ENCODE measurements at places on chromosomes 12 and 14.

DNA sequence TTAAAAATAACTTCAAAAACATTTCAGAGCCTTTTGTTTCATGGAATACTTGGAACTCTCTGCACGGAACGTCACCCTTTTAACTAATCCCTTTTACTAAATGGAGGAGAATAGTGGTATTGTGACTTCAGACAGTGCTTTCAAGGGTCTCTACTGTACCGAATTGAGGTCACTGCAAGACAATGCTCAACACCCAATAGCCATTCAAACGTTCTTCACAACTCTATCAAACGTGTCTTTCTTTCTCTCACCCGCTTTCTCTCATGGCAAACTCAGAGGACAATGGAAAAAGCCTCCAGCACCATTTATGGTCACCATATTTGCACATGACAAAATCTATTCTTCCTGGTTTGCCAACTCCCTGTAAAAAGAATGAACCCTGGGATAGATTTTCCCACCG is 132.1 kb upstream of the SOX5 start:
- DNase-seq = no peak

GRCh38 chr14:60514741-60515491 is 6.0 kb downstream of the SIX6 start:
- DNase-seq = no peak

DNA sequence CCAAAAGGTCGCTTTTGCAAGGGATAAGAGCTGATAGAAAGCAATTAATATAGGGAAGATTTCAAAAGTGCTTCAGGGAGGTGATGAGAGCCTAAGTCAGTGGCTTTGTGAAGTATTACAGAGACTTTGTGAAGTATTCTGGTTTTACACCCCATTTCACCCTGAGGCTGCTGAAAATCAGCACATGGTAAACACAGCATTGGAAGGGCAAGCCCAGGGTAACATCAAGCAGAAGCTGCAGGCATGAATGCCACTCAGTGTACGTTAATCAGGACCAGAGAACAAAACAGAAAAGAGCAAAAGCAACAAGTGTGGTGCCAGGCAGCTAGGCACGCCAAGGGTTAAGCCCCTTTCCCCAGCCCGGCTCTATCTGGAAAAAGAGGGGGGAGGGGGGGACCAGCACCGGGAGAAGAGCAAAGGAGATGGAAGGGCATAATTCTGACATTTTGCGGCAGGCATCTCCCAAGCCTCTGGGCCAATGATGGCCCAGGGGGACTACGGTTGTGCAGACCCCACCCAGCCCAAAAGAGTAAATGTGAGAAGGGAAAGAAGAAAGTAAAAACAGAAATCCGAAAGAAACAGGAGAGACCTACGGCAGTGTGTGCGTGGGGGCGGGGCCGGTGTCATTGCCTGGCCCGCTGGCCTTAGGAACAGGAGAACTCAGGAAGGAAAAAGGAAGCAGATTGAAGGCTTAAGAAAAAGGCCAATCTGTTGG is 58.9 kb downstream of the DHRS2 start:
- DNase-seq = no peak

DNA sequence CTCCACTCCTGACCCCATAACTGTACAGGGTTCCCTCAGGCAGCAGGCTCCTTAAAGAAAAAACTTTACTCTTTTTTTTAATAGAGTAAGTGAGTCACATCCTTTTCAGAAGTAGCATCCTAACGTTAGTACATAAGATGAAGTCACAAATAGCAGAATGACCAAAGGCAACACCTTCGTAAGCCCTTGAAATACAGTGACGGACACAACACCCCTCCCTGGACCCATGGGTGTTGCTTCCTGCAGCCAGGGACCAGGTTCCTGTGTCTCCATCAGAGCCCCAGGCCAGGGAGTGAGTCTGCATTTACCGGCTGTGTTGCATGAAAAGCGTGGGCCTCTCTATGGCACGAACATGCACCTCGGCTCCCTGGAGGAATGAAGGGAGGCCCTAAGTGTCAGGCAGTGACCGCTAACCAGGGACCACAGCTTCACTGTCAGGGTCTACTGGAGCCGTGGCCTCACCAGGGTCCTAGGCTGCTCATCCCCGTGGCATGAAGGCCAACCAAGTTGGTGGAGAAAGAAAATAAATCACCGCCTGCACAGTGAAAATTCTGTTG is 340.0 kb upstream of the SFSWAP start:
- peak; percentile 66 for DNase-seq

- DNase-seq = no peak
Measured at GRCh38 chr12:69059465-69060457, 126.8 kb upstream of the CPM start.

- no peak for DNase-seq
Measured at GRCh38 chr14:30156571-30156970, 228.9 kb upstream of the PRKD1 start.

GRCh38 chr12:19908830-19909229 is 459.5 kb upstream of the PDE3A start:
- DNase-seq = no peak

GRCh38 chr14:50173891-50174290 is 57.5 kb downstream of the SOS2 start:
- no peak for DNase-seq

DNA sequence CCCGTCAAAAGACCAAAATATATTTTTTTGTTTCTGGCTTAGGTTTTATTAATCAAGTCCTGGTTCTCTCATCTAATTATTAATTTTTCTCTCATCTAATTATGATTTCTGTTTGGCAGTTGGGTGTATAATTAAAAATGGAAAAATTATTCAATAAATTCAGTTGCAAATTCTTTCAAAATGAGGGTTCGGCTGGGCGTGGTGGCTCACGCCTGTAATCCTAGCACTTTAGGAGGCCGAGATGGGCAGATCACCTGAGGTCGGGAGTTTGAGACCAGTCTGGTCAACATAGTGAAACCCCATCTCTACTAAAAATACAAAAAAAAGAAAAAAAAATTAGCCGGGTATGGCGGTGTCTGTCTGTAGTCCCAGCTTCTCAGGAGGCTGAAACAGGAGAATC is 3.9 kb upstream of the GTSF1 start:
- DNase-seq = no peak

- DNase-seq = no peak
Measured at GRCh38 chr12:85639834-85640233, 196.4 kb downstream of the RASSF9 start.

GRCh38 chr12:93102744-93103143 is 173.6 kb upstream of the EEA1 start:
- DNase-seq = no peak

DNA sequence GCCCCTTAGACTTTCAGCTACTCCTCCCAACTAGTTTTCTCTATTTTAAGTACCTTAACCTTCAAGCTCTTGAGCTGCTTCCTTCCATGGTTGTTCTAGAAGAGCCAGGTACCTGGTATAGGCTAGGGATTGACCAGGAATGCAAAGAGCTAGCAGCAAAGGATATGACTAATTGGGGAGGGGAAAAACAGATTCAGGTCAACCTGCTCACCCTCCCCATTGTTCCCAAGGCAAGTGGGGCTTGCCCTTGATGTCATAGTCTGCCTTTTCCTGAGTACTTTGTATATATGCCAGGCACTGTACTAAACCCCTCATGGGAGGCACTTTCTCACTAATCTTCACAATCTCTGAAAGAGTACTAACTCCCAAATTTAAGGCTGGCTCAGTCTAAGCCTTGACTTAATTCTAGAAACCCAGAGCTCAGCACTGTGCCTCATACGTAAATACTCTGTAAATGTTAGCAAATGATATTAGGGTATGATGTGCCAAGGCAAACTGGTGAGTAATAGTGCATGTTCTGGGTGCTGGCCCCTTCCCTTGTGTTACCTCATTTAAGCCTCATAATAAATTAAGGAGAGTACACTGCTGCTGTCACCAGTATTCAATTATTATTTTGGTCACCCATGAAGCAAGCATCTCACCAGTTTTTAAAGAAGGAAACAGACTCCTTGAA is 42.2 kb downstream of the SUDS3 start:
- no peak for DNase-seq

DNA sequence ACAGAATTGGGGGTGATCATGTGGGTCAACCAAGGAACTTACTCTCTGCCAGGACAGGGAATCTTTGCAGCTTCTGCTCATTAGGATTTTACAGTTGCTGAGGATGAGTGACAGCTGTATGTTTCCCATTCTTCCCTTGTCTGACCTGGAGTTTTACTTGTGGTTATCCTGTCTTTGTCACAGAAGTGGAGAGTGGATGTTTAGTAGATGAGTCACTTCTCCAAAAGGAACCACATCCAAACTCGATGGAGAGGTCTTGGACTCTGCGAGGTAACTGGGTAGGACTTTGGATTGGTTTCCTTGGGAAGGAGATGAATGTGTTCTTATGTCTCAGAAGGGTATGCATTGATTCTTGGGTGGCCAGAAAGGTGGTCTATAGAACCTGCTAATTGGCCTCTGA is 53.8 kb upstream of the USP44 start:
- DNase-seq = no peak

GRCh38 chr12:48030173-48030650 is 25.9 kb upstream of the COL2A1 start:
- no peak for DNase-seq

DNA sequence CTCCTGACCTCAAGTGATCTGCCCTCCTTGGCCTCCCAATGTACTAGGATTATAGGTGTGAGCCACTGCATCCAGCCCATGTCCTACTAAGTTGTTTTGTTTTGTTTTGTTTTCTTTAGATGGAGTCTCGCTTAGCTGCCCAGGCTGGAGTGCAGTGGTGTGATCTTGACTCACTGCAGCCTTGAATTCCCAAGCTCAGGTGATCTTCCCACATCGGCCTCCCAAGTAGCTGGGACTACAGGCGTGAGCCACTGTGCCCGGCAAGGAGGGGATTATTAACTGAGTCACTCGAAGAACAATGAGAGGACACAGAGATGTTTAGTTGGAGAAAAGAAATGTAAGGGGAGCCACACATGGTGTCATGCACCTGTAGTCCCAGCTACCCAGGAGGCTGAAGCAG is 18.0 kb upstream of the ERBB3 start:
- no peak for DNase-seq

DNA sequence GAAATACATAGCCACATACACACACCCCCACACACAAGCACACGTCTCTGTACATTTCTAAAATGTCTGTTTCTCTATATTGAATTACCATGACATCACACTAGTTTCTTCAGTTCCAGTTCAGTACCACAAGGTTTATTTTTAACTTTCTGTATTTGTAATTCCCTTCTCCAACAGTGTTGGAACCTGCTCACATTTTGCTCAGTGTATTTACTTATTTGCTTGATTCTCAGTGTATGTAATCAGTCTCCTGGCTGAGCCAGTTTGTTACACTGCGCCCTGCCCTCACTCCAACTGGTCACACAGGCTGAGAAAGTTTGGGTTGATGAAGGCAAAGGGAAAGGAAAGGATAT is 67.1 kb downstream of the MON2 start:
- DNase-seq = no peak

DNA sequence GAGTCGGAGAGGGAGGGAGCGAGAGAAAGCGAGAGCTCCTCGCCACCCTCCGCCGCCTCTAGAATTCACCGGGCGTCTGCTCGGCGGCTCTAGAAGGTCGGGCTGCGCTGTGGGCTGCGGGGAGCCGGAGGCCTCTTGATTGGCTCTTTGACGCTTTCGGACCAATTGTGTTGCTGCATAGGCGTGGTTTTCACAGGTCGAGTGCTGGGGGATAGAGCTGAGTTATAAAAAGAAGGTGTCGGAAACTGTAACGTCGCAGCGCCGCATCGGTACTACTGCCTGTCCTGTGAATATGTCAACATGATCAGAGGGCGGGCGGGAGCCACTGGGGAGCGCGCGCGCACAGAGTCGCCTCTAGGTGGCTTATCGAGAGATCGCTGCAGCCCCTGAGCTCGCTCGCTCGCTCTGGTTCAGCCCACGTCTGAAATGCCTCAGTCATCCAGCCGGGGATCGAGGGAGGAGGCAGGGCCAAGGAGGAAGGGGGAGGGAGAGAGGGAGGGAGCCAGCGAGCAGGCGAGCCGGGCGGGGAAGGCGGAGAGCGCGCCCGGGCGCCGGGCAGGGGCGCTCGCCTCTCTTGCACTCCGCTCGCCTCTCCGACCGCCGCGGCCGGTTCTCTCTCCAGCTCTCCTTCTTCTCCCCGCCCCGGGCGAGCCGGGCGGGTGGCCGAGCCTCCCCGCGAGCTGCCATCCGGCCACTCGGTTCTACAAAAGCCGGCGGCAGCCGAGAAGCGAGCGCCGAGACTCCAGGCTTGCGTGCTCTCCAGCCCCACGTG is at the start of gene TBX3:
Gene TBX3, minus strand, starts transcription at position 78 of the 772 bp plus-strand sequence. CDS start 975 bp downstream, outside the sequence.
- DNase-seq = peak; percentile 98

GRCh38 chr14:35861204-35861868 is 35.2 kb downstream of the BRMS1L start:
- no peak for DNase-seq

DNA sequence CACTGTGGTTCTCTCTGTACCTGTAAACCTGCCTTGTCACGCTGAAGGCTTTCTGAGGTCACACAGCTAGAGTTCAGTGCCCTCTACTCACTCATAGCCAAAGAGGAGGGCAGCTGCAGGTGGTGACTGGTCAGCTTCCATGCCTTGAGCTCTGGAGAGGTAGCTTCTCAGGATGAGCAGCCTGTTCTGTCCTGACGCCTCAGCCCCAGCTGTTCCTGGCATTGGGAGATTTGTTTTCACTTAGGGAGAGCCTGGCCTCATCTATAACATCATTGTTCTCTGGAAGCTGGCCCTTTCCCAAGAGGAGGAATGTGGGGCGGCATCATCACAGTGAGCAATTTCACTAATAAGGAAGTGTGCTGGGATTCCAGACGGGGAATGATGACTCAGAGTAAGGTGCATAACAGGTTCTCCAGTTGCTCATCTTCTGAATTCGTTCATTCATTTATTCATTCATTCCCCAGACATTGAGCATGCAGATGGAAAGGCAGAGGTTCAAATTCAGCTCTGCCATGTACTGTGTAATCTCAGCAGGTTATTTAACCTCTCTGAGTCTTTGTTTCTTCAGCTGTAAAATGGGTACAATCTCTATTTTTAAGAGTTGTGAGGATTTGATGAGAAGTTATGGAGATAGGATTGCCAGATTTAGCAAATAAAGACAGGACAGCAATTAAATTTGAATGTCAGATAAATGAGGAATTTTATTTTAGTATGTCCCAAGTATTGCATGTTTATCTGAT is 255.8 kb upstream of the CRY1 start:
- DNase-seq = peak; percentile 65

DNA sequence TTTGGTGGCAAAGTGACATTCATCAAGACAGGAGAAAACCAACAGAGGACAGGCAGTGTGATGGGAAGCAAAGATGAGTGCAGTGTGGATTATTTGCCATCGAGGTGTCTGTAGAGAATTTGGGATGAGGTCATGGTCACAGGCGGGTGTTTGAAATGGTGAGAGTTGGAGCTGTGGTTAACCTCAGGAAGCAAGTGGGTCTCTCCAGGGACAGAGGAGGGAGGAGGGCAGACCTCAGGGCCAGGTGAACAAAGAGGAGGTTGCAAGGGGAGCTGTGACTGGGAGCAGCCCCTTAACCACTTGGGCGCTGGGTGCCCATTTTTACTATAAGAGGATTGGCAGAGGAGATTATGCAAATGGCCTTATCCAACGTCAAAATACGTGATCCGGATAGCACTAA is 7.0 kb downstream of the FZD10 start:
- DNase-seq = no peak

- peak; percentile 80 for DNase-seq
Measured at GRCh38 chr12:95790033-95790916, at the start of gene NTN4. Gene NTN4, minus strand, starts transcription at chr12:95790764. Its CDS starts 455 bp downstream, at chr12:95790309.

- DNase-seq = no peak
Measured at GRCh38 chr14:77868552-77869285, 68.8 kb downstream of the ADCK1 start.

Data from suprapubic skin (tissue), 4 donors.